Thoracic aorta (tissue), 2 donors: ENCODE measurements at places on chromosomes 11 and 22.

- DNase-seq = no peak
- peaks cover 28% of the 10 kb centered on the region for H3K4me1 ChIP-seq
- H3K36me3 ChIP-seq = no peaks in the 10 kb centered on the region
- H3K4me3 ChIP-seq = peak overlapping the region; percentile 88
- H3K27me3 ChIP-seq = no peaks in the 10 kb centered on the region
Measured at GRCh38 chr22:46150655-46151477, 540 bp downstream of the PPARA start.

- H3K4me1 ChIP-seq = no peaks in the 10 kb centered on the region
- no peak overlapping the region for H3K27ac ChIP-seq
- no peaks in the 10 kb centered on the region for H3K36me3 ChIP-seq
- no peak for DNase-seq
Measured at GRCh38 chr11:11898648-11899047, 56.9 kb downstream of the USP47 start.

DNA sequence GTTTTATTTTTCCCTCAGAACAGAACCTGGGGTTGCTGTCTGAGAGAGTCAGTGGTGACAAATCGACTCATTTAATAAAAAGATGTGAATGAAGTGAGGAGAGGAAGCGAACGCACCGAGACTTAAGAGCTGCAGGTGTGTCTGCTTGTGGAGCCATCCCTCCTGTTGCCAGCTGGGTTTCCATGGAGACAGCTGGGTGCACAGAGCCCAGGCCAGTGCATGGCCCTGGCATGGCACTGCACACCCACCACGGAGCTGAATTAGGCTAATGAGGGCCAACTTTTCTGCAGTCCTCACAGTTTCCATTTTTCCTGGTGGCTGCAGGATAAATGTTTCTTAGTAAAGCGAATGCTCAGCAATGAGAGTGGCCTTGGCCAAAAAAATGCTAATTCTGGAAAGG, 750.2 kb downstream of the OPCML start:
- DNase-seq = no peak
- H3K27ac ChIP-seq = no peak overlapping the region
- no peak overlapping the region for H3K4me3 ChIP-seq
- H3K4me1 ChIP-seq = no peaks in the 10 kb centered on the region

- no peak for DNase-seq
- H3K4me1 ChIP-seq = no peaks in the 10 kb centered on the region
- H3K27ac ChIP-seq = no peak overlapping the region
- H3K4me3 ChIP-seq = no peak overlapping the region
- H3K27me3 ChIP-seq = no peaks in the 10 kb centered on the region
Measured at GRCh38 chr22:17266251-17266971, 47.2 kb upstream of the ADA2 start.

- H3K4me1 ChIP-seq = peaks cover 46% of the 10 kb centered on the region
- DNase-seq = no peak
- H3K27me3 ChIP-seq = no peaks in the 10 kb centered on the region
- no peak overlapping the region for H3K4me3 ChIP-seq
- no peaks in the 10 kb centered on the region for H3K36me3 ChIP-seq
Measured at GRCh38 chr11:117075186-117075585, 23.0 kb downstream of the SIK3 start.

DNA sequence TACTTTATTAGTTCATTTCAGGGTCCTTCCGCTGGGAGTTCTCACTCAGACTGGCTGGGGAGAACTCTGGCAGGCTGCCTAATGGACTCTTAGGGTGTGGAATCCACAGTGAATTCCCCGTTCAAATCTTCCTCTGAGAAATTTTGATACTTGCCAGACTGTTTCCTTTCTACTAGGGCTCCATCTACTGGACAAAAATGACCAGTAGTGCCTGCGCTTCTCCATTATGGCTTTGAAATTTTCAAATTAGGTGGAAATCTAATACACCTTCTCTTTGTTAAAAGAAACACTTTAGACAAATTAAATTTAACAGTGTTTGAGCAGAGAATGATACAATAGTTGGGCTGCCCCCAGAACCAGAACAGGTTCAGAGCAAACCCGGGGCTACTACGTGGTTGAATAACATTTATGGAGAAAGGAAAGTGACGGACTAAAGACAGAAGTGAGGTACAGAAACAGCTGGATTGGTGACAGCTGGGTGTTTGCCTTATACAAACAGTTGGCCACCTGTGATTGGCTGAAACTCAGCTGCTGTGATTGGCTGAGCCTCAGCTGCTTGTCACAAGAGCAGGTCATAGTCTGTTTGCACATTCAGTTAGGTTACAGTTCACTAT, 52.9 kb upstream of the FDX1 start:
- peak; percentile 46 for DNase-seq
- peak overlapping the region; percentile 16 for H3K27ac ChIP-seq
- H3K36me3 ChIP-seq = no peaks in the 10 kb centered on the region
- H3K4me3 ChIP-seq = peak overlapping the region; percentile 62
- peaks cover 9% of the 10 kb centered on the region for H3K4me1 ChIP-seq
- no peaks in the 10 kb centered on the region for H3K27me3 ChIP-seq

GRCh38 chr11:119991669-119992068, 146.2 kb downstream of the TRIM29 start:
- H3K4me3 ChIP-seq = no peak overlapping the region
- DNase-seq = no peak
- H3K27me3 ChIP-seq = no peaks in the 10 kb centered on the region

- no peaks in the 10 kb centered on the region for H3K36me3 ChIP-seq
- no peaks in the 10 kb centered on the region for H3K27me3 ChIP-seq
- no peaks in the 10 kb centered on the region for H3K4me1 ChIP-seq
- H3K4me3 ChIP-seq = no peak overlapping the region
Measured at GRCh38 chr22:23121424-23121823, 20.4 kb downstream of the RSPH14 start.

- H3K27me3 ChIP-seq = no peaks in the 10 kb centered on the region
- H3K4me3 ChIP-seq = no peak overlapping the region
- no peak for DNase-seq
- H3K4me1 ChIP-seq = no peaks in the 10 kb centered on the region
- no peak overlapping the region for H3K27ac ChIP-seq
- peaks cover 30% of the 10 kb centered on the region for H3K36me3 ChIP-seq
Measured at GRCh38 chr11:57614234-57614772, 16.8 kb downstream of the SERPING1 start.
